ENCODE measurements at places on chromosomes 16 and 17.

GRCh38 chr16:56855201-56855600 is 9.8 kb upstream of the SLC12A3 start:
- no peak for DNase-seq

DNA sequence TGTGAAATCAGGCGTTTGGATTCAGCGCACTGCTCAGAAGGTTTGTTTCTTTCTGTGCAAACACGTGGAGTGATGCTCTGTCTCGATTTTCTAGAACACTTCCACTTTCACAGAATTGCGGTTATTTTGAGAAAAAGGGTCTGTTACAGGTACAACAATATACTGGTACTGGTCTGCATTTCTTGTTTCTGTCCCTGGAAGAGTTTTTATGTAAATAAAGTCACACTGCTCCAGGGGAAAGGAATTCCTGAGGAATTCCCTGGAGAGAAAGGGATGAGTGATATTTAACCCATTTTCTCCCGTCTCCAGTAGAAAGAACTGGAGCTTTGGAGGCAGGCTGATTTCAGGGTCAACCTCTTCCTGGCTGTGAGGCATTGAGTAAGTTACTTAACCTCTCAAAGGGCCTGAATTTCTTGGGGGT is 16.2 kb upstream of the RMI2 start:
- DNase-seq = no peak

GRCh38 chr17:71361656-71362450 is 759.0 kb upstream of the SOX9 start:
- DNase-seq = no peak

DNA sequence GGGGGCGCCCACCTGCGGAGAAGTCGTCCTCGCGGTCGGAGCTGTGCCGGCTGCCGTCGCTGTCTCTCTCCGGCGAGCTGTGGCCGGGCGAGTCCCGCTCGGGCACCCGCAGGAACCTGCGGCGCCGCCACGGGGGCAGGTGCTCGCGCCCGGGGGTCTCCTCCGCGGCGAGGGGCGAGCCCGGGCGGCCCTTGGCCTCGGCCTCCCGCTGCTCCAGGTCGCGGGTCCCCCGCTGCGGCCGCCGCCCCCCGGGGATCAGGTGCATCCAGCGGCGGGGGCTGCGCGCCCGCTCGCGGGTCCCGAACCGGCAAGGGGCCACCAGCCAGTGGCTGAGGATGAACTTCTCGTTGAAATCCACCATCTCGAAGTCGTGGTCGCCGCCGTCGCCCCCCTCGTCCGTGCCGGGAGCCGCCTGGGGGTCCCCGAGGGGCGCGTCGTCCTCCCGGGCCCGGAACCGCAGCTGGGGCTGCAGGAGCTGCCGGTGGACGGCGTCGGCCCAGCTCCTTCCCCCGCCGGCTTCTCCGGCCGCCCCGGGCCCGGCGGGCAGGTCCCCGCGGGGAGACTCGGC is 41.4 kb upstream of the BHLHA9 start:
- no peak for DNase-seq

DNA sequence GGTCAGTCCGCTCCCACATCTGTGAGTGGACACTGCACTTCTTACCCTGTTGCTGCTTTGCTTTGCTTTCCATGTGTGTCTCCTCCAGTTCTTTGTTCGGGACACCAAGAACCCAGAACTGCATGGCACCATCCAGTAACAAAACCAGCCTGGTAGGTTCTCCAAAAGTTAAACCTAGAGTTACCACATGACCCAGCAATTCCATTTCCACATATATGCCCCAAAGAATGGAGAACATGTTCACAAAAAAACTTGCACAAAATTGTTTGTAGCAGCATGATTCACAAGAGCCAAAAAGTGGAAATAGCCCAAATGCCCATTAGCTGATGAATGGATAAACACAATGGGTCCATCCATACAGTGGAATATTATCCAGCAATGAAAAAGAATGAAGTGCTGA is 10.3 kb upstream of the CCL22 start:
- no peak for DNase-seq

DNA sequence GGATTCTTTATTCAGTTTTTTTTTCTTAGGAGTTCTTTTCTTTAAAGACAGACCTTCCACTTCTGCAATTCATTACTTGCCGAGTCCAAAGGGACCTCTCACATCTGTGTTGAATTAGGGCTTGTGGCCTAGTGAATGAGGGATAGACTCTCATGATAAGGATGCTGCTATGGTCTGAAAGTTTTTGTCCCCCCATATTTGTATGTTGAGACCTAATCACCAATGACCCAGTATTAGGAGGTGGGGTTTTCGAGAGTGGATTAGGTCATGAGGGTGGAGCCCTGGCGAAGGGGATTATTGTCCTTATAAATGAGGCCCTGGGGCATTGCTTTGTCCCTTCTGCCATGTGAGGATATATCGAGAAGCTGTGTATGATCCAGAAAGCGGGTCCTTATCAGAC is 9.5 kb downstream of the KRT12 start:
- DNase-seq = no peak

DNA sequence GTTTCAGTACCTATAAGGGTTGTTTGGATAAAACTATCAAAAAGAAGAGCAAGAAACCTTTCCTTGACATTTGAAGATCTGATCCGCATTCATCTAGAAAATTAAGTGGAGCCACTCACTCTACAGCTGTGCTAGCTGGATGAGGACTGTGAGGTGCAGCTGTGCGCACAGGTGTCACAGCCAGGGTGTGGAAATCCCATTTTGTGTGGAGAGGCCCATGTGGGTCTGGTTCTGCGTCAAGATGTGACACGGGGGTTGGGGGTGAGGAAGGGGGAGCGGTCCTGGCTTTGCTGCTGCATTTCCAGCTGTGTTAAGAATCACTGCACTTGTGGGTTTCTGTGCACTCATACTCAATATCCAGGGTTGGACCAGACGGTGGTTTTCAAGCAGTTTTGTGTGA is 70.7 kb downstream of the CLEC16A start:
- no peak for DNase-seq

All from HTR-8/SVneo (cell line).